ENCODE measurements at places on chromosomes 6 and 20.

DNA sequence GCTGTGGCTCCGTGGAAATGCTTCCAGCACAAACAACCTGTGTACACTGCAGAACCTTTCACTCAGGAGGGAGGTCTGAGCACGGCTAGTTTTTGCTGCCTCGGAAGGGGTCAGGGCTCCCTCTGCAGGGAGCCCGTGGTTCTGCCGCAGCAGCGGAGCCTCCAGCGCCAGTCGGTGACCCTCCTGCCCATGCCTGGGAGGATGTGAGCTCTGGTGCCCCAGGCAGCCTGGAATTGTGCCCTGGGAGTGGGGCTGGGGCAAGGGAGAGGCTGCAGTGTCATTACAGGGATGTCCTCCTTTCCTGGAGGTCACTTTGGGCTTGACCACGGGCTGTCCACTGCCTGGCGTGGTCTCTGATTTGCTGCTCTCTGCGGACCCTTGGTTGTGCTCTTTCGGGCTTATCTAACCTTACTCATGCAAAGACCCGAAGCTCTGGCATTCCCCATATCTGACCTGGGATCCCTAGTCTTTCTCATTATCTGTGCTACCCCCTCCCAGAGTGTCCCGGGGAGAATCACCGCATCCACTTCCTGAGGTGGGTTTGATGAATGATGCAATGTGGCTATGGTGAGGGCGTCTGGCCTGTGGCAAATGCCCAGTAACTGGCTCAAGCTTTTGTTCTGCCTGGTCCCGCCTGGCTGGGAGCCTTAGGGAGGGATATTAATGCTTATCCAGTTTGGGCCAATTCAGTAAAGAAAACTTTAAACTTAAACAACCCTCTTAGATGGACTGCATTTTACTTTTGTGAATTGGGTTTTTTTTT, 59.6 kb upstream of the TAGAP start:
- peak; percentile 66 for DNase-seq

DNA sequence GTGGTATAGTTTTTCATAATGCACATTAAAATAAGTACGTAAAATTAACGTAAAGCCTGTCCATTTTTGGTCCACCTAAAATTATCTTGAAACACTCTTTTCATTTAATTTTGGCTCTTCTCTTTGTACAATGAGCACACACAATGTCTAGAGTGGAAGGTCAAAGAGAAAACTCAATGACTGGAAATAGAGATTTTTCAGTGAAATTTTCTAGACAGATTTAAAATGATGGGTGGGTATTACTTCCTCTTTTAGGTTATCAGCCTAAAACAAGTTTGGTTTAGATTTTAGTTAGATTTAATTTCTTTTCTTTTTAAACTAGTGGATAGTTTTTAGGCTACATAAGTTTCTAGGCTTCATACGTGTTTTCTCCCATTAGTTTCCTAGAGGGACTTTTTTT, 24.9 kb downstream of the DSE start:
- no peak for DNase-seq

- no peak for DNase-seq
Measured at GRCh38 chr6:134921721-134922261, 28.1 kb downstream of the ALDH8A1 start.

- DNase-seq = no peak
Measured at GRCh38 chr6:29663300-29664042, 6.6 kb downstream of the MOG start.

DNA sequence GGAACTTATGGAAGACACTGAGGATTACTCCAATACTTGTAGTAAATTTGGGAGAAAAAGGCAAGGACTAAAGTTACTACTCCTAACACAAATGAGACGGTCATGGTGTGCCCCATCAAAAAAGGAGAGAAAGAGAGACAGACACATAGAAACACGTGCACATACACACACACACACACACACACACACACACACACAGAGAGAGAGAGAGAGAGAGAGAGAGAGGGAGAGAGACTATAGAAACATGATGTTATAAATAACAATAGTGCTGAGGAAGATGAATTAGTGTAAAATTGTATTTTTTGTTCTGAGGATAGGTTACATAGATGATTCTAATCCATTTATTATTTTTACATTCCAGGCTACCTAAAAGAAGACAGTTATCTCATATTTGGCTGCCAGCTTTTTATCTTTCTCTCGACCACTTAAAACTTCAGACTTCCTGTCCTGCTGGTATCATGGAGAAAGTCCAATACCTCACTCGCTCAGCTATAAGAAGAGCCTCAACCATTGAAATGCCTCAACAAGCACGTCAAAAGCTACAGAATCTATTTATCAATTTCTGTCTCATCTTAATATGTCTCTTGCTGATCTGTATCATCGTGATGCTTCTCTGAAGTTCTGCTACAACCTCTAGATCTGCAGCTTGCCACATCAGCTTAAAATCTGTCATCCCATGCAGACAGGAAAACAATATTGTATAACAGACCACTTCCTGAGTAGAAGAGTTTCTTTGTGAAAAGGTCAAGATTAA, 10.5 kb downstream of the PLN start:
- DNase-seq = no peak

DNA sequence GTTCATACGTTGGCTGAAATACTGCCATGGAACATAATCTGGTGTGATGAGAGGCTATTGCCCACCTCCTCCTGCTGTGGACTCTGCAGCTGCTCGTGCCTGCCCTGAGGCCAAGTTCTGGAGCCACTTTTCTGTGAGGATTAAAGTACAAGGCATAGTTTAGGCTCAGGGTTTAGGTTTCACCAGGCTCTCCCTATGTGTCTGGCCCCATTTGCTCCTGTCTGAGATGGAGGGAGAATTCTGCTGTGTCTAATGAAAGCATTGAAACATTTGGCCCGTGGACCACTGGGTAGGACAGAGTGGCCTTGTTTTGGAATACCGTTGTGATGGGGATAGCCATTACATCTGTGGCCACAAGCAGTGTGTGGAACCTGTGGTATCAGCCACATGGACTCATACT, 5.9 kb downstream of the WRNIP1 start:
- DNase-seq = no peak

- no peak for DNase-seq
Measured at GRCh38 chr20:35908007-35908406, 46.3 kb downstream of the SCAND1 start.

DNA sequence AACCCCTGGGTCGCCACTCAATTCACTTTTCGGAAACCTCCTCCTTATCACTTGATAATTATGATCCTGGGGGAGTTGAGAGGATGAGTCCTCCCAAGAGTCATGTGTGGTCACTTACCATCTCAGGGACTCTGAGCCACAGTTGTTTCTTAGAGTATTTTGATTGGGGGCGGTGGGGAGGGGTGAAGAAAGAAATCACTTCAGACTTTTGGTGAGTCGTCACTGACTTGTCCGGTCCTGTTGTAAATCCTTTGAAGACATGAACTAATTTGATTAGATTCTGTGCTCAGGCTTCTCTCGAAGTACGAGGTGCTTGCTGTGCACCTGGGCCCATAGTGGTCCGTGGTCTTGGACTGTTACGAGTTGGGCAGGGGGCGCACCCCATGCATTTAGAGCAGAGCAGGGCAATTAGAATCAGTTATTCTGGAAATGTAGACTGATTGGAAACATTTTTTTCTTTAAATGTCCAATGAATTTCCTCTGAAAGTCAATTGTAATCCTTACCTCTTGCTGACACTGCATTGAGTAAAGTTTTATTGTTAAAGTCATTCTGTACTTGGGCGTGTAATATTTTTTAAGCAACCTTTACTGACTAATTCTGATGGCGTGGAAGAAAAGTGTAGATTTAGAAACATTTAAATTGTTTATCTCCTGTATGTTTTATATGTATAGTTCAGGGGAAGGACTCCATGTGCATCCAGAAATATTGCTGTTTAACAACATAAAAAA, 173.4 kb downstream of the SLC16A10 start:
- DNase-seq = no peak

- no peak for DNase-seq
Measured at GRCh38 chr6:130147111-130147510, 75.6 kb downstream of the SAMD3 start.

DNA sequence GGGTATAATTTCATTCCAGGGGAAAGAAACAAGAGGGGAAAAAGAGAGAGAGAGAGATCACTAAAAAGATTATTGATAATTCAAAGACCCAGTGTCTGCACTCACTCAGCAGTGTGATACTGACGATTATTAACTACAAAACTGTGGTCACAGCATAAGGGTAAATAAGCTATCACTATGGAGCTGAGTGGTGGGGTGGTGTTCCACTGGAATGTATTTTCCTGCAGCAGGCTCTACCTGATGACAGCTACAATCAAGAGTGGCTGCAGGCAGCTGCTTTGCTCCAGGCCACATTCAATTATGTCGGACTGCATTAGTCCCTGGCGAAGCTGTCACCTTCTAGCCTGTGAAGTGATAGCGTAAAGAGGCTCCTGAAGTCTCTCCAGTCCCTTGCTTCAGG, 122.2 kb upstream of the TFAP2D start:
- DNase-seq = no peak

GRCh38 chr6:99894815-99895214, 99.2 kb downstream of the MCHR2 start:
- DNase-seq = no peak

DNA sequence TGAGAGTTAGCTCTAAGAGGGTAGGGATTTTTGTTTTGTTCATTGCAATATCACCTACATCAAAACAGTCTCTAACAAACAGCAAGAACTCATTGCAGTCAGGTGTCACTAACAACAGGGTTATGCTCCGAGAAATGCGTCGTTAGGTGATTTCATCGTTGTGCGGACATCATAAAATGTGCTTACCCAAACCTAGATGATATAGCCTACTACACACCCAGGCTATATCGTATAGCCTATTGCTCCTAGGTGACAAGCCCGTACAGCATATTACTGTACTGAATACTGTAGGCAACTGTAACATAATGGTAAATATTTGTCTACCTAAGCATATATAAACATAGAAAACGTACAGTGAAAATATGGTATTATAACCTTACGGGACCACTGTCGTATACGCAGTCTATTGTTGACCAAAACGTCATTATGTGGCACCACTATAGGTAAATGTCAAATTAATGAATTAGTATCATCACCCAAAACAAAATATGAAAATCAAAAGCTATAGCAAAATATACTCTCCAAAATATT, 49.9 kb upstream of the TAB2 start:
- no peak for DNase-seq

DNA sequence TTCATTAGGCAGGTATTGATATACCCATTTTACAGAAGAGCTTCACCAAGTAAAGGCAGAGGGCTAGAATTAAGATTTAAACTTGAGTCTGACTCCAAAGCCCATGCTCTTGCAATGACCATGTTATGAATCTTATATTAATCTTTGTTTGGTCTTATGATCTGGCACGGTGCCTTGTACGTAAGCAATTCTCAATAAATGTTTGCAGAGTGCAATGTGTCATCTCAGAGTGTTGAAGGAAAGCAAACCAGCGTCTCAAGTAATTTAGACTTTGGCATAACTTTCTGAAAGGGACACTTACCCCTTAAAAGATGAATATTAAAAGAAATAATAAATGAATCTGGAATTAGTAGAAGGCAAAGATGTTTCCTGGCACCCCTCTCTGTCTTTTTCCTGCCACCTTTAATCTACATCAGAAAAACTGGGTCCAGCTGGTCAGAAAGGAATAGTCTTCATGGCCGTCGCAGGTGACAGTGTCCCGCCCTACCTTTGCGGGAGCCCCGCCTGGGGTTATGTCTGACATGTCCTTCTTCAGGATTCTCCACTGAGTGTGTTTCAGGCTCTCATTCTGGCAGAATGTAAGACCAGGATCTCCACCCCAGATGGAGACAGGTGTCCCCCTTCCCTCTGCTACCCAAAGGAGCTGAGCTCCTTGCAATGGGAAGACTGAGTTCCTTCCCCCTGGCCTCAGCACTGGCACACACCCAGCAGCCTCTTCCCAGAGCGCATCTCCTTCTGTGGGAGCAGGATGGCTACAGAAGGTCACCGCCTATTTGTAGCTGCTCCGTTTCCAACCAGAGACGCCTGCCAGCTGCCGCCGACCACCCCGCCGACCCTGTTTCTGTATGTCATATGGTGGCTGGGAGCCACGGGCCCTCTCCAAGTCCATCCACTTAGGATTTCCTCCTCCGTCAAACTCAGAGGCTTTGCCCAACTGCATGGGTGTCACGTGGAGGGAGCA, 266.3 kb upstream of the ECI2 start:
- DNase-seq = no peak

DNA sequence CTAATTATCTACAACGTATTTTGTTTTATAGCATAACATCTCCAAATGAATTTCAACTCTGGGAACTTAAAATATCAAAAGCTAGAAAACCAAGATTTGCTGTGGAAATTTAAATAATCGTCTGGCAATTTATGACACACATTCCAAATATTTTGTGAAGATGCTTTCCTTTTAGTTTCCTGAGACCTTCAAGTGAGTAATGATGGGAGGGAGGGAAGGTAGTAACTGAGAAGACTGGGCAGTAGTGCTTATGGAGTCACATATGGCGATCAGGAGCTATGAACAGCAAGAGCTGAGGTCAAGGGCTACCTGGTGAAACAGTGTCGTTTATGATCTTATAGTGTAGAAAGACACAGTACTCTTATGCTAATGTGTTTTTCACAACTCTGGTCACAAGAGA, 178.2 kb upstream of the THEMIS start:
- no peak for DNase-seq

DNA sequence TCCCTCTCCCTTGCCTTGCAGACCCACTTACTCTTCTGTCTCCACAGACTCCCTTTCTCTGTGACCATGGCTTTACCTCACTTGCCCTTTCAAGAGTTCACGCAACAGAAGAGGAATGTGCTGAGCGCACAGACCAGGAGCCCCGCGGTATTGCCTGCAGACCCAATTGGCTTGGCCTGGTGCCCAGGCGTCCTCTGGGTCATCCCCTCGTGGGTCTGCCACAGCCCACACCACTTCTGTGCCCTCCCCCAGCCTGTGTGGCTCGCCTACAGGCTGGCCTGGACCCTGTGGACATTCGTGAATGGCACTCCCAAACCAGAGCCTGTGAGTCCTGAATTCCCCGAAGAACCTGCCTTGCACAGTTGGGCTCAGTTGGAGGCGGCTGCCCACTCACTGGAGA, 15.3 kb upstream of the NINL start:
- DNase-seq = no peak

GRCh38 chr6:109194880-109195279, 99.6 kb downstream of the CEP57L1 start:
- no peak for DNase-seq

GRCh38 chr6:28901831-28902230, 22.0 kb downstream of the TRIM27 start:
- DNase-seq = no peak

GRCh38 chr6:139533573-139534471, 159.4 kb upstream of the CITED2 start:
- no peak for DNase-seq

DNA sequence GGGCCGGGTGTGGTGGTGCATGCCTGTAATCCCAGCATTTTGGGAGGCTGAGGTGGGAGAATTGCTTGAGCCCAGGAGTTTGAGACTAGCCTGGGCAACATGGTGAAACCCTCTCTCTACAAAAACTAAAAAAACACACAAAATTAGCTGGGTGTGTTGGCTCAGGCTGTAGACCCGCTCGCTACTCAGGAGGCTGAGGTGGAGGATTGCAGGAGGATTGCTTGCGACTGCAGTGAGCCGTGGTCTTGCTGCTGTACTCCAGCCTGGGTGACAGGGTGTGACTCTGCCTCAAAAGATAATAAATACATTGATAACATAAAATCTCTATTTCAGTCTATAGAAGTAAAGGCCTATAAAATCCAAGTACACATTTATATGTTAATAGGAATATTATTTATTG, 49.3 kb downstream of the SLC17A5 start:
- no peak for DNase-seq

- DNase-seq = no peak
Measured at GRCh38 chr6:110878751-110879522, 4.4 kb downstream of the AMD1 start.

- DNase-seq = no peak
Measured at GRCh38 chr20:3753501-3754275, 13.9 kb downstream of the ADISSP start.

GRCh38 chr6:122799916-122800686, 11.0 kb downstream of the SMPDL3A start:
- DNase-seq = no peak

Measured in GM18507 (cell line).